Naive thymus-derived CD4-positive, alpha-beta T cell (primary cell): ENCODE measurements at places on chromosomes 3 and 15.
A peak's percentile ranks its signal among the peaks of the same experiment; 100 is the strongest.

DNA sequence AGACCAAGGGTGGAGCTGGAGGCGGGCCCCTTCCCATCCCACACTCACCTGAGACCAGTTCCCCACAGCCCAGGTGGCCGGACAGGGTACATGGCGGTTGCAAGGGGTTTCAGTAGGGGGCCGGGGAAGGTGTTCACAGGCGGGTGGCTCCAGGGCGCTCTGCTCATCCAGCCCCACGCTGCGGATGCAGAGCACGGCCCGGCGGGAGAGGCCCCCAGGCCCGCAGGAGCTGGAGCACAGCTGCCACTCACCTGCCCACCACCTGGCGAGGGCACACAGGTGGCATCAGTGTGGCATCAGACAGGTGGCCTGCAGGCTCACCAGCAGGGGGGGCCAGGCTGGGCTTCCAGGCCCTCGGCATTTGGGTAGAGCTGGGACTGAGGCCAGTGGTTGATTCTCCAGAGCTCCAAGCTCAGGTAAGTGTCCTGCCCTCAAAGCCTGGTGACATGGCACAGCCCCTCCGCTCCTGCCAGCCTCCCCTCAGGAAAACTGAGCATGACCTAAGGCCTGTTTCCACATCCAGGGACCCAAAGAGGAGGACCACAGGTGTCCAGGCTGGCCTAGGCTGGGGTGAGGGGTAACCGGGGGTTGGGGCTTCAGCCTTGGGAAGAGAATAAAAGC, 43.8 kb downstream of the ADAMTS7 start:
- DNase-seq = no peak

GRCh38 chr3:59764171-59764570, 714.3 kb upstream of the CFAP20DC start:
- DNase-seq = no peak

- DNase-seq = no peak
Measured at GRCh38 chr3:42117175-42118008, 26.2 kb downstream of the TRAK1 start.

- DNase-seq = no peak
Measured at GRCh38 chr3:141237701-141238521, 6.3 kb downstream of the PXYLP1 start.

- DNase-seq = peak; percentile 51
Measured at GRCh38 chr3:107684431-107684925, 161.7 kb downstream of the BBX start.

DNA sequence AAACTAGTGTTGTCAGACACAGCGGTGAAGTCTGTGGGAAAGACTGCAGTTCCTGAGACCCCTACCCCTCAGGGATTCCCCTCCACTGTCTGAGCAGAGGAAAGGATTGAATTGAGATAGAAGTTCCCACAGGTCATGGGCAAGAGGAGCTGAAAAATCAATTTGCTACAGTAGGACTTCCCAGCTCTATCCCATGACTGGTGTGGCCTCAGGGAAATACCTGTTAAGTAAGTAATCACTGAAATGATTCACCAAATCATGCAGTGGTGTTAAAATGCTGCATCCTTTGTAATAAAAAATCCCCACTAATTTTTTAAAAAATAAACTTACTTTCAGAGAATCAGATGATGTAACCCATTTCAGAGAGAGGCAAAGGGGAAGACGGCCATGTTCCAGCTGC, 45.0 kb upstream of the SPRED1 start:
- DNase-seq = no peak

GRCh38 chr15:37792351-37792750, 142.1 kb upstream of the TMCO5A start:
- DNase-seq = no peak

DNA sequence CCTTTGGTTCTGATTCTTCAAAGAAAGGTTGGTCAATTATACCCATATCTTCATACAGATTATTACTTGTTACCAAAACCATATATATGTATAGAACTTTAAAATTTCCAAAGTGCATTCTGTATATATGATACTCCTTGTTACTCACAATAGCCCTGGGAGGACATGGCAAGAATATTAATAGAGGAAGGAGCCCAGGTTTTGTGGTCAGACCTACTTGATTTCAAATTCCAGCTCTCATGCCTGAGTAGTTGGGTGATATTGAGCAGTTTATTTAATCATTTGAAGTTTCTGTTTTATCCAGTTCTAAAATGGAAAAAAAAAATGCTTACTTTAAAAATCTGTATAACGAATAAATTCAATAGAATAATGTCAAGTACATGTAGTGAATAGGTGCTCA, 2.5 kb downstream of the IL1RAP start:
- no peak for DNase-seq

DNA sequence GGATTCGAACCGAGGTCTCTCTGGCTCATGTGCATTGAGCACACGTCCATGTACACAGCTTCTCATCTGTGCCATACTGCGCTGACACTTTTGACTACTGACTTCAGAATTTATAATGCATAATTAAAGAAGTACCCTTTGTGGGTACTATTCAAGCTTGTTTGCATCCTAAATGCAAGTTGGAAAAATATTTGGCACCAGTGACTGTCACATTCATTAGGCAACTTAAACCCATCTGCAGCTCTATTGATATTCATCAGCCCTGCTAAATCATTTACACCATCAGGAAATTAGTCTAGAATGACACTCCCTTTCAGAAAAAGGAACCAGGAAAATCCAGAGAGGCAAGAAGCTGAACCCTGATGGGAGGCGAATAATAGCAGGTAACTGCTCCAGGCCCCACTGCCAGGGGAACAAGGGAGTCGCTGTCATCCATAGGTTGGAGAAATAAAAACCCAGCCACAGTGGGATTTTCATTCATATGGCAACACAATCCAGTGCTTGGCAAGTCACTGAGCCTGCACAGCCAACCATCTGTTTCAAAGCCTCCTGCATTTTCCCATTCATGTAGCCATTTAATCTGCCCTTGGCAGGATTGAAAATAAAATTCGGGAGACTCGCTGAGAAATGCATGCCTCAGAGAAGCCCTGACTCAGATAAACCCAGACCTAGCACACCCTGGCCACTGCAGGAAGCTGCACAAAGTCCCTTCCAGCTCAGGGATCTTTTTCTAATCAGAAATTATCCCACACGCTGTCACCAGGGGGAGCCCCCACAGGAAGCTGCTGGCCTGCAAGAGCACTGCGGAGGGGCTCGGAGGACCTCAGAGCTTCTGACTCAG, 103.0 kb upstream of the VEPH1 start:
- DNase-seq = peak; percentile 46

GRCh38 chr3:14831916-14832450, 13.2 kb downstream of the FGD5 start:
- DNase-seq = no peak
